Uterus (tissue), 4 donors: ENCODE measurements at places on chromosomes 1 and 21. TPM values are rescaled to one million over a fixed set of nuclear protein-coding genes. Genes with fewer than 3 reads are reported as not detected.

PLCH2 gene
- not detected for total RNA-seq

INKA2 gene
- total RNA-seq: 6.4 TPM

NEK2 gene
- total RNA-seq: not detected

EPRS1 gene
- 32.5 TPM for total RNA-seq

FAM3B gene
- not detected for total RNA-seq

GRCh38 chr1:46427541-46427940 is 33.4 kb downstream of the FAAH start:
- DNase-seq: no peak

GRCh38 chr1:205563927-205564441 is 59.5 kb downstream of the CDK18 start:
- DNase-seq: no peak

GRCh38 chr1:209688746-209689234 is 13.6 kb downstream of the G0S2 start:
- no peak for DNase-seq

DNA sequence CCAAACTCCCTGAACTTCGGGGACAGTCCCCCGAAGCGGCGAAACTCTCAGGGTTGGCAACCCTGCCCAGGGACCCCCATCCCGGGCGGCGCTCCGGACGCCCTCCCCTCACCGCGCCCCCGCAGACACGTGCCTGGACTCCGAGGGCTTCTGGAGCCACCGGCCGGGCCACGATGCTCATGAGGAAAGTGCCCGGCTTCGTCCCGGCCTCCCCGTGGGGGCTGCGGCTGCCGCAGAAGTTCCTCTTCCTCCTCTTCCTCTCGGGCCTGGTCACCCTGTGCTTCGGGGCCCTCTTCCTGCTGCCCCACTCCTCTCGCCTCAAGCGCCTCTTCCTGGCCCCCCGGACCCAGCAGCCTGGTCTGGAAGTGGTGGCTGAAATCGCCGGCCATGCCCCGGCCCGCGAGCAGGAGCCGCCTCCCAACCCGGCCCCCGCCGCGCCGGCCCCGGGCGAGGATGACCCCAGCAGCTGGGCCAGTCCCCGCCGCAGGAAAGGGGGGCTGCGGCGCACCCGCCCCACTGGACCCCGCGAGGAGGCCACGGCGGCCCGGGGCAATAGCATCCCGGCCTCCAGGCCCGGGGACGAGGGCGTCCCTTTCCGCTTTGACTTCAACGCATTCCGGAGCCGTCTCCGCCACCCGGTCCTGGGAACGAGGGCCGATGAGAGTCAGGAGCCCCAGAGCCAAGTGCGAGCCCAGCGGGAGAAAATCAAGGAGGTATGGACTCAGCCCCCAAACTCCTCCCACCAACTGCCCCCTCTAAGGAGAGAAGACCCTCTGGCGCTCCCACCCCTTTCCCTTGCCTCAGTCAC is 1.2 kb downstream of the MAN1C1 start:
- DNase-seq: no peak

DNA sequence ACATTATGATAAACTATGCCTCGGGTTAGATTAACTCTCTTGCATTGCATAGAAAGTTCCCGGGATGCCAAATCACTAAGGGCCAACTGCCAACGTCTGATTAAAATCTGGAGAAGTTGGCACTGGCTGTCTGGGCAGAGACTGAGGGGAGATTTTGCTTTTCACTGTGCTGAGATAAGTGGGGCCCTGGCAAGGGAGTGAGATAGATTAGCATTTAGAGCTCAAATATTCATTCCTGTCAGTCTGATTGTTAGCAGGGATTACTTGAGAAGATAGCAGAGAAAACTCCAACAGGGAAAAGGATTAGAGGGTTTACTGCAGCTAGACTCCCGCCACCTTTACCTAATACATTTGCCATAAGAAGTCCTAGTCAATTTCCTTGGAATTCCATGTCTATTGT is 714.1 kb upstream of the CHRM3 start:
- DNase-seq: no peak

DNA sequence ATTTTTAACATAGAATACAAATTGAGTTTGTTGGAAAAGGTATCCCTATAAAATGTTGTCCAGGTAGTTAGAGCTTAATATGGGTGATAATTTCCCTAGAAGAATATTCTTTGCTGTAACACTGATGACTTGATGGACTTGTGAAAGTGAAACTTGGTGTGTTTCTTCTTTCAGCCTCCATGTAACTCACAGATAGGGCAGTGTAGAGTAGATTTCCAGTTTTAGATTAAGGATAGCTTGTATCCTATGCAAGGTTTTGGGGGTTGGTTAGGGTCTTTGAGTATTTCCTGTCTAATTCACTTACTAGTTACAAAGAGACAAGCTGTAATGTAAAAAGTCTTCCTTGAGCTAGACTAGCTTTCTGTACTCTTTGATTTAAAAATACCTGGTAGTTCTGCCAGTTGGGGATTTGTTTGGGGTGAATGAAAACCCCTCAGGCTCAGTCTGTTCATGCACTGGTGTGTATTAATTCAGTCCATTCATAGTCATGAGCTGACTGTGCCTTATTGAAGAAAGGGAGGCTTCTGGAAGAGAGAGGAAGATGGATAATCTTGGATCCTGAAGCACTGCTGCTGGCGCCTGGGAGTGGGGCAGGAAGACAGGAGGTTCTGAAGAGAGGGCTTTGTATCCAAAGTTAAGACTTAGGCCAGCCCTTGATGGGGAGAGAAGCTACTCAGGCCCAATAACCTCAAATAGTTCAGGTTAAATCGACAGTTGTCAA is 83.6 kb downstream of the CAMTA1 start:
- no peak for DNase-seq
